ENCODE measurements at places on chromosomes 12 and 14.

DNA sequence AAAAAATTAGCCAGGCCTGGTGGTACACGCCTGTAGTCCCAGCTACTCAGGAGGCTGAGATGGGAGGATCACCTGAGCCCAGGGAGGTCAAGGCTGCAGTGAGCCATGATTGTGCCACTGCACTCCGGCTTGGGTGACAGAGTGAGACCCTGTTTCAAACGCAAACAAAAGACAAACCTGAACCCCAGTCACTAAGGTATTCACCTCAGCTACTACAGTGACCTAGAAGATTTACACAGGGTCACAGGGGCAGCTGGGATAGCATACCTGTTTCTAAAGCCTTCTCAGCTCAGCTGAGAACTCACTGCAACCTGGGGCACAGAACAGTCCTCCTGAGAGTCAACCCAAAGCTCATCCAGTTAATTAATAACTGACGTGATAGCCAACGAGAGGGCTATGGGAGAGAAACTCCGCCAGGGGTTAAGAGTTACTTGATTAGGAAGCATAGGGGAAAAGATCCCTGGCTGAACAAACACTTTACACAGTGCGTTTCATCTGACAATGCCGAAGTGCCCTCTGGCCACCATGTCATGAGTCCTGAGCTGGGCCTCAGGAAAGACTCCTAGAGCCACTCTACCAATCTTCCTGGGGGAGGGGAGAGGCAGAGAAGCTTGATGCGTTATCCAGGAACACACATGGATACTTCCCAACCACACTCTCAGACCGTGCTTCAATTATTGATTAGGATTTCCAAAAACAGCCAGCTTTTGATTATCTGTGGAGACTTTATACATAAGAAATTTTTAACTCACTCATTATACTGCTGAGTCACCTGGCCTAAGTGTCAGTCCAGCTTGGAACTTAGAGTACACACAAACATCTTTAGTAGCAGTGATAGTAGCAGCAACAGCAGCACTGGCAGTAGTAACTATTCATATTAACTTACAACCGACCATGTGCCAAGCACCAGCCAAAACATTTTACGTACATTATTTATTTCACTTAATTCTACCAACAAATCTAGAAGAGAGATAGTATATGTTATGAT lies 48.2 kb downstream of the FOXN3 start:
- no peak for DNase-seq

DNA sequence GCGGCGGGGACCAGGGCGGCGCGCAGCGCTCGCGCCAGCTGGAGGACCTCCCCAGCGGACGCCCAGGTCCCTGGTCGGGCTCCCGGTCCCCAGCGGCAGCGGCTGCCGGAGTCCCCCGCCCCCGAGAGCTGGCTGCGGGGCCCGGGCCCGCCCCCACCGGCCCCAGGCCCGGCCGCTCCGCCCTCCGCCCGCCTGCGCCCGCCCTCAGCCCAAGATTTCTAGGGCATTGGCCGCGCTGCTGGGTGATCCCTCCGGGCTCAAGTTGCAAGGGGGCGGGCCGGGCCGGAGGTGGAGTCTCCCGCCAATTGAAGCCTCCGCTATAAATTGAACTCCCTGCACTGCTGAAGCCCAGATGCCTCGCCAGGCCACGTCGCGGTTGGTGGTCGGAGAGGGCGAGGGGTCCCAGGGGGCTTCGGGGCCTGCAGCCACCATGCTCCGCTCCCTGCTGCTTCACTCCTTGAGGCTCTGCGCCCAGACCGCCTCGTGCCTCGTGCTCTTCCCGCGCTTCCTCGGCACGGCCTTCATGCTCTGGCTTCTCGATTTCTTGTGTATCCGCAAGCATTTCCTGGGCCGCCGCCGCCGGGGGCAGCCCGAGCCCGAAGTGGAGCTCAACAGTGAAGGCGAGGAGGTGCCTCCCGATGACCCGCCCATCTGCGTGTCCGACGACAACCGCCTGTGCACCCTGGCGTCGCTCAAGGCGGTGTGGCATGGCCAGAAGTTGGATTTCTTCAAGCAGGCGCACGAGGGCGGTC lies at the start of gene DIO3:
DIO3 (plus strand) TSS at position 351 of the 752 bp plus-strand sequence.
- no peak for DNase-seq

- no peak for DNase-seq
Measured at GRCh38 chr12:93734784-93735183, 57.6 kb downstream of the CRADD start.

DNA sequence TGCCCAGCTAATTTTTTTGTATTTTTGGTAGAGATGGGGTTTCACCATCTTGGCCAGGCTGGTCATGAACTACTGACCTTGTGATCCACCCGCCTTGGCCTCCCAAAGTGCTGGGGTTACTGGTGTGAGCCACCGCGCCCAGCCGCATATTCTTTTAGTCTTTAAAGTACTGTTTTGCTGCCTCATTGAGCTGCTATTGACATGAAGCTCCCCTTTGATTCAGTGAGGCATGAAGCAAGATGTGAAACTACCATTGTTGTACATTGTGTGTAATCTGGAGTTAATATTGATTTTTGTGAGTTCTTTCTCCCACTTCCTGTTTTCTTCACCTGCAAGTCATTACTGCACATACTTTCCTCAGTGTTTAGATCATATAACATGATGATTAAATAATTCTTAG lies 80.8 kb downstream of the MNAT1 start:
- no peak for DNase-seq

GRCh38 chr14:64734990-64735389 lies 30.8 kb downstream of the PLEKHG3 start:
- DNase-seq, result no peak

- DNase-seq, result no peak
Measured at GRCh38 chr14:46250113-46250703, 401.4 kb downstream of the RPL10L start.

- DNase-seq, result no peak
Measured at GRCh38 chr14:68262567-68262966, 443.0 kb downstream of the RAD51B start.

GRCh38 chr14:106848330-106849121 lies 1322.1 kb downstream of the TMEM121 start:
- DNase-seq, result no peak

DNA sequence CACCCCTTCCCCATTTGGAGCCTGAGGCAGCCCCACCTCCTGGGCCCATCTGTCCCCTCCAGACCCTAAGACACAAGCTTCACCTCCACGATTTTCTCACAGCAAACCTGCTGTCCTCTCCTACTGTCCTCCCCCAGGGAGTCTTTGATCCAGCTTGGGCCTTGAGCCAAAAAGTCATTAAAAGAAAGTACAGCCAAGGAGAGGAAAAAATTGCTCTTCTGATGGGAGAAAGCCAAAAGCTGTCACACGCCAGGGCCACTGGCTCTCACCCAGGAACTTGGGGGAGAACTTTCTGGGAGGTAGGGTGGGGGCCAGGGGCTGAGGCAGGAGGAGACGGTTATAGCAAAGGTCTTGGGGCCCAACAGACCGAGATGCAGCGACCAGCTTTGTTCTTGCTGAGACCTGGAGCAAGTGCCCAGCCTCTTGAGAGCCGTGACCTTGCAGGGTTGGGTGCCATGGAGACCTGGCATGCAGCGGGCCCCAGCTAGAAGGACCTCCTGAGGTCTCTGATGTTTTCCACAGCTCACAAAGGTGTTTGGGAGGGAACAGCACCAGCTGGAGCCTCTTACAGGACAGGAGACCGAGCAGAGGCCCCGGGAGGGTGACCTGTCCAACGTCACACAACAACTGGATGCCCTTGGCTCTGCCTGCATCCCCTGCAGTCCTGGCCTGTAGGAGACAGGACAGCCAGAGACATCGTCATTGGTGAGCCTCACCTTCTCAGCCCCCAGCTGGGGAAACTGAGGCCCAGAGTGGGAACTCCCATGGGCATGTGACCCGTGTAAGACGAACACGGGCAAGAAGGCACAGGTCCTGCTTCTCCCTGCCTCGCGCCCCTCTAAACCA lies 124.5 kb downstream of the CALM1 start:
- no peak for DNase-seq

DNA sequence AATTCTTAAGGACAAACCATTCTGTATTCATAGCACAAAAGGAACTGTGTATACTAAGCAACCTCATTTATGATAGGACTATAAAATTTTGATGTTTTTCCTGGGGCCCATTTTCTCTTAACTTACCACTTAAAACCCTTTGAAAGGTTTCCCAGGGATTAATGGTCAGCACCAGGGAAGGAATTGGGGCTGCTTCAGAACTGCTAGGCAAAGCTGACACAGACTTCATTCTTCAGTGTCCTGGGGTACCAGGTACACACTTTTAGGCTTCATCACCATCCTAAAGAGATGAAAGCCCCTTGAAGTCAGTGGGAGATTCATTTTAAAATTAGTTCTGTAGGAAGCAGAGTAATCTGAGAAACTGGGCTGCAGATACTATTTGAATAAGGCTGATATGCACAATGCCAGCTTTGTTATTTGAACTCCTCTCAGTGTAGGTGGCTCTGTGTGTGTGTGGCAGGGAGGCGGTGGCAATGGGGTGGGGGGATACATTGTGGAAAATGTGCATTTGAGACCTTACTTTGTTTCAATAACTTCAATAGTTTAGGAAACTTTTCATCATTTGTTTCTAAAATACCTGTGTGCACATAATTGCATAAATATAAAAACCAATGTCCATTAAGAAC lies 329.3 kb upstream of the DCN start:
- no peak for DNase-seq

DNA sequence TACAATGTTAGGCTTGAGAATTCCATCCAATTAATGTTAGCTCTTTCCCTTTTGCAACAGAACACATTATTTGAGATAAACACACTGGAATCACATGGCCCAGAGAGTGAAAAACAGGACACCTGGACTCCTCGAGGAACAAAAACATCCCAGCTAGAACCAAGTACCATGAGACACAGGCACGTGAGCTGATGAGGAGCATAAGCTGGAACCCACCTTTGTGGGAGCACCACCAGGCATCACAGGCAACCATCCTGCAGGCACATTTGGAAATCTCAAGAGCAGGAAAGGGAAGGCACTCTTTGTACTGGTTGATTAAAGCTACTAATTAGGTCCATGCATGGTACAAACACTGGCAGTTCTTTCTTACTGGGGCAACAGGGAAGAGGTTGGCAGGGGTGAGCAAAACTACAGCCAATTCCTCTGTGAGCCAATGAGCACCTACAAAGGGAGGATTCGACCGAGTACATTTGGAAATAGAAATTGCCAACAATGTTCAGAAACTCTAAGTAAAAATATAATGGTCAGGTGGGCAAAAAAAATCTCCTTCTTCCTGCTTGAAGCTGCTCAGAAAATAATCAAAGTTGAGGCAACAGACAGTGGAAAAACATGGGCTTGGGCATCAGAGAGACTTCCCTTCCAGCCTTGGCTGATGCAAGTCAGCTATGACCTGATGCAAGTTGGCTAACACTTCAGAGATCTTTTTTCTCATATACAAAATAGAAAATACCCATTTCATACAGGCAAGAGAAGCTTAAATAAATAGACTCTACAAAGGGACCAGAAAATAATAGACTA lies 216.7 kb downstream of the NUAK1 start:
- no peak for DNase-seq

DNA sequence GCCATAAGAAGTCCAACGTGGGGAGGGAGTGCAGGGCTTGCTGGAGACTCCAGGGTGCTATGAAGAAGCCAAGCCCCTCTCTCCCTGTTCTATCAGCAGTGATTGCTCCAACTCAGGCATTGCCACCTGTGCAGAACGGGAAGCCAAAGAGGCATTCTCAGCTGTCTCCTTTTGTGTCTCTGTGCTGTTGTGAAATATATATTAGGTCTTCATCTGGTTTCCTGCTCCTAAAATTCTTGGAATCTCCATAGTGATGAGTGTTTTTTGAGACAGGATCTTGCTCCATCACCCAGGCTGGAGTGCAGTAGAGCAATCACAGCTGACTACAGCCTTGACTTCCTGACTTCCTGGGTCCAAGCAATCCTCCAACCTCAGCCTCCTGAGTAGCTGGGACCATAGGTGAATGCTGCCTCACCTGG lies 51.2 kb upstream of the AEBP2 start:
- DNase-seq, result no peak

GRCh38 chr14:56194042-56194441 lies 75.8 kb downstream of the PELI2 start:
- DNase-seq, result no peak

DNA sequence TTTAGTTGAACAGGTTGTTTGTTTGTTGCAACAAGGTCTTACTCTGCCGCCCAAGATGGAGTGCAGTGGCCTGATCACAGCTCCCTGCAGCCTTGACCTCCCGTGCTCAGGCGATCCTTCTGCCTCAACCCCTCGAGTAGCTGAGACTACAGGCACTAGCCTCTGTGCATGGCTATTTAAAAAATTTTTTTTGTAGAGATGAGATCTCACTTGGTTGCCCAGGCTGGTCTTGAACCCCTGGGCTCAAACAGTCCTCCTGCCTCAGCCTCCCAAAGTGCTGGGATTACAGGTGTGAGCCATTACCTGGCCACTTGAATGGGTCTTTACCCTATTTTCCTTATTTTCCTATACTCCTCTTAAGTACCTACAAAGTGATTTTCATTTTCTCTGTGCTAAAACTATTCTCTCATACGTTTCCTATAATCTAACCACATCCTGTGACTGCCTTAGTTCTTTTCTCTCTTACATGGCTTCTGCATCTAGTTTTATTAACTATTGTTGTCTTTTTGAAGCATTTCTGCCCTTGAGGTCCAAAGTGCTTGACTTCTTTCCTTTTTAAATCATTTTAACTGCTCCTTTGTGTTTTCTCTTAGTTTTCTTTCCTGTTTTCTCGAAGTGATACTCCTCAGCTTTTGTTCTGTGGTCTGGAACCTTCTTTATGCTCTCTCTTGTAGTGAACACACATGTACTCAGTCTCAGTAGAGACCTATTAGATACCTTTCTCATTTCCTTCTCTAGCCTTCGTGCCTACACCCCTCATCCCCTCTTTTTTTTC lies 14.1 kb downstream of the GPX2 start:
- no peak for DNase-seq

DNA sequence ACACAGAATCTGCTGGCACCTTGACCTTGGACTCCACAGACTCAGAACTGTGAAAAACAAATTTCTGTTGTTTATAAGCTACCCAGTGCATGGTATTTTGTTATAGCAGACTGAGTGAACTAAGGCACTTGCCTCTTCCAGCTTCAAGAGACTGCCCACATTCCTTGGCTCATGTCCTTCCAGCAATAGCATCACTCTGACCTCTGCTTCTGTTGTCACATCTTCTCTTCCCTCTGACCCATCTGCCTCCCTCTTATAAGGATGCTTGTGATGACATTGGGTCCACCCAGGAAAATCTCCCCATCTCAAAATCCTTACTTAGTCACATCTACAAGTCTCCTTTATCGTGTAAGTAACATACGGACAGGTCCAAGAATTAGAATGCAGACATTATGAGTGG lies 200.4 kb downstream of the PIK3C2G start:
- DNase-seq, result no peak

- DNase-seq, result no peak
Measured at GRCh38 chr12:64673490-64674169, 63.3 kb downstream of the RASSF3 start.
